ENCODE measurements at places on chromosomes 6 and 20. TPM values are rescaled to one million over a fixed set of nuclear protein-coding genes. Genes with fewer than 3 reads are reported as not detected.

DNA sequence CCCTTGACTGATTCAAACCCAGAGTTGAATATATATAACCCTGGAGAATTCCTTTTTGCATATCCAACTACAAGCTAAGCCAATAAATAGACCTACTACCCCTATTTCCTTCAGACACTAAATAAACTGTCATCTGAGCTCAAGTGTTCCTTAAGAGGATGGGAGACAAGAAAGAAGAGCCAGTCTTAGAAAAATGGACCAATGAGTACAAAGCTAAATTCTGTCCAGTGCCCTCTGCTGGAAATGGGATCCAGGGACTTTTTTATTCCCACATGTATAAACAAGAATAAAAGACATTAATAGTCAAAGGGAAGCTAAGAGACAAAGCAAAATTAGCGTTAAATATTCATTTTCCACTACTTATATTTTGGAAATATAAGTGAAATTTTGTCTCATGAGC lies 4.8 kb downstream of the PPP1R10 start:
- no peak for DNase-seq

LAMA5 gene
- total RNA-seq = 18.2 TPM

DNA sequence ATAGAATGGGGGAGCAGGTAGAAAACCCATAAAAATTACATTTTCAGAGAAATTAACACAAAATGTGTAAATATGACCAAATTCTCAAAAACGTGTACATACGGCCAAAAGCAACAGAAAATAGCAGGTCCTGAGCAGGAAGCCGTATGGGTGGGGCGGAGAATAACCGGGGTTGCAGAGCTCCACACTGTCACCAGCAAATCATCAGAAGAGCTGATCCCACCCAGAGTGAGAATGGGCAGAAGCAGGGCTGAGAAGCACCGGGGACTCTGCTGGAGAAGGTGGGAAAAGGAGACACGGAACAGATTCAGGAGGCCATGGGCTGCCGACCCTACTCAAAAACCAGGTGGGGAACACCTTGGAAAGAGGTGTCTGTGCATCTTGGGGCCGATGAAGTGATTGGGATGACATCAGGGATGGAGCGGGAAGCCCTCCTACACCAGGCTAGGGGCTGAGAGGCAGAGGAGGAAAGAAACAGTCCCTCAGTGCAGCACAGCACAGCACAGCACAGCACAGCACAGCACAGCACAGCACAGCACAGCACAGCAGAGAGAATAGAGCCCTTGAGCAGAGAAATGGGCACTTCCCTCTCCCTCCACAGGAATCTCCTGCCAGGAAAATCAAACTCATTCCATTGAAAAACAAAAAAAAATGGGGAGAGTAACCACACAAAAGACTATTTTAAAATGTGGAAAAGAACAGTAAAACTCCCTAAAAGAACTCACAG lies 22.3 kb downstream of the STX7 start:
- no peak for DNase-seq

DNA sequence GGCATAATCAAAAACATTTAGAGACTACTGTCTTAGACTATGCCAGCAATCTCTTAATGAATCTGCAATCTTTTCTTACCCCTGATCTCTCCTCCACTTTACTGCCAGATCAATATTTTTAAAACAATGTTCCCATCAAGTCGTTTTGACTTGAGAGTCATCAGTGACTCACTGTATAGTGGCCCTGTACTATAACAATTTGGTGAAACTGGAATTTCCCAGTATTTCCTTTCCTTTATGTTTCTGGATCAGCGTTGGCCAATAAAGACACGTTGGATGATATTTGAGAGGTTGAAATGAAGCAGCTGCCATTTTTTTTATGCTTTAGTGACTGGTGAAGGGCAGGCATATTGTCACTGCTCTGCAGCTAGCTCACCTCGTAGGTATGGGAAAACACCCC lies 10.1 kb upstream of the SMIM13 start:
- DNase-seq = no peak

DNA sequence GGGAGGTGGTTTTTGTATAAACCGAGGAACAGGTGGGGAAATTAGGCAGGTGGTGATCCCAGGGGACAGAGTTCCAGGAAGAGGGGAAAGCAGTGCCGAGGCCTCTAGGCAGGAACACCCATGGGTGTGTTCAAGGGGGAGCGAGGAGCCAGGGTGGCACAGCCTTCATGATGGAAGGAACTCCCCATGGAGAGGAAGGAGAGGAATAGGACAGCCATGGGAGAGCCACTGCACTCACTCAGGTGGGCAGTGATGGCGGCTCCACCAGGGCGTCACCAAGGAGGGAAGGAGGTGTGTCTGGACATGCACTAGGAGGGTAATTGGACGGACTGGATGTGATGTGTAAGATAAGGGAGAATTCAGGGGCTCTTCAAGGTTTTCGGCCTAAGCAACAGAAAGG lies 98.2 kb downstream of the THBS2 start:
- no peak for DNase-seq

- no peak for DNase-seq
Observed at GRCh38 chr20:37841389-37841788, 61.5 kb upstream of the VSTM2L start.

DNA sequence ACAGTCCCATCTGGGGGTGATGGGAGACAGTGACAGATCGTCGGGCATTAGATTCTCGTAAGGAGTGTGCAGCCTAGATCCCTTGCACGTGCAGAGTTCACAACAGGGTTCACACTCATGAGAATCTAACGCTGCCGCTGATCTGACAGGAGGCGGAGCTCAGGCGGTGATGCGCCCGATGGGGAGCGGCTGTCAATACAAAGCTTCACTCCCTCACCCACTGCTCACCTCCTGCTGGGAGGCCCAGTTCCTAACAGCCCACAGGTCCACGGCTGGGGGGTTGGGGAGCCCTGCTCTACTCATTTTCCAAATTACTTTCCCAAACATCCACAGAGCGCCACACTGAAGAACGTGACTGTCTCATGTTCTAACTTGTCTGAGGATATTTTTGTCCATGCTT lies 25.3 kb downstream of the CTCFL start:
- no peak for DNase-seq

DNA sequence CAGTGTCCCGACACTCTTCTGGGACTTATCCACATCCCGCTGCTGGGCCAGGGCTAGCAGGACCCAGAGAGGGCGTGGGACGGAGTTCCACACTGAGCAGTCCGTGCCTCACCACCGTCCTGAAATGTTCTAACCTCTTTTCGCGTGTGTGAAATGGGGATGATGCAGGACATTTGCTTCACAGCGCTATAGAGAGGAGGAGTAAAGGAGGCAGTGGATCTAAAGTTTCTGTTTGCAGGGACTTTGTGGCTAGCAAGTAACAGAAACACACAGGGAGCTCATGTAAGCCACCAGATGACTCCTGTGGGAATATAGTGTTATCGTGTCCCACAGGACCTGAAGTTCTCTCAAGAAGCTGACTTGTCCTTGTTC lies 634 bp downstream of the ITPA start:
- DNase-seq = no peak

DNA sequence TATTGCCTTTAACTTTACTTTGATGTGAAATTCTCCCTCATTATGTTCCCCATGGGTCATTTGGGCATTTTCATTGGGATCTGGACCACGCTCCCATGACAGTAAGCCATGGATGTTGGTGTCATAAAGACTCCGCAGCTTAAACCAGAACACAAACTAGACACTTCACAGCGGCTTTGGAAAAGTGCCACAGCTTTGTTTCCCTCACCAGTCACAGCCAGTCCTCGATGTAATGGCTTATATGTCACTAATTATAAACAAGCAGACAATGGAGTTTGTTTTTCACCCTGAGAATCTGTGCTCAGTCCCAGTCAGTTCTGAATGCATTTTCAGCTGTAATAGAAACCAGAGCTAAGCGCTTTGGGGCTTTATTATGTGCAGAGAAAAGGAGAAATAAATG lies 23.2 kb upstream of the DAAM2 start:
- no peak for DNase-seq

DNA sequence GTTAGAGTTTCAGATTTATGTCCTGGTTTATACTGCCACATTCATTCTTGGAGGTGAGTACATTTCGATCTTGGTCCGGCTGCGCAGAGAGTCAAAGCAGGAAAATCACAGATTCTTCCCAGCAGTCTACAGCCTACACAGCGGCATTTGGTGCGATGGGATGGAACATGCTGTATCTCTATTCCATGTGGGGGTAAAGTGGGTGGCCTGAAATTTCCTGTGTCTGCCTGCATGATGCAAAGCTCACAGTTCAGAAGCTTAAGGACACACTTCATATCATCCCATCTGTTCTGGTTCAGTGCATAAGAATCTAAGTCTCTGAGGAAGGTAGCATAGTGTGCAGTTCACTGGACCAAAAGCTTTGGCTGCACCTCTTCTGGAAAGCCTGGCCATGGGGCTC lies at the start of gene DEFB127:
DEFB127 (plus strand) TSS at position 301 of the 400 bp plus-strand sequence; CDS start at position 392, 91 bp downstream.
- no peak for DNase-seq

GRCh38 chr6:25032934-25033333 lies 97.2 kb upstream of the RIPOR2 start:
- DNase-seq = no peak

ACSS1 gene
- 37.8 TPM for total RNA-seq

DNA sequence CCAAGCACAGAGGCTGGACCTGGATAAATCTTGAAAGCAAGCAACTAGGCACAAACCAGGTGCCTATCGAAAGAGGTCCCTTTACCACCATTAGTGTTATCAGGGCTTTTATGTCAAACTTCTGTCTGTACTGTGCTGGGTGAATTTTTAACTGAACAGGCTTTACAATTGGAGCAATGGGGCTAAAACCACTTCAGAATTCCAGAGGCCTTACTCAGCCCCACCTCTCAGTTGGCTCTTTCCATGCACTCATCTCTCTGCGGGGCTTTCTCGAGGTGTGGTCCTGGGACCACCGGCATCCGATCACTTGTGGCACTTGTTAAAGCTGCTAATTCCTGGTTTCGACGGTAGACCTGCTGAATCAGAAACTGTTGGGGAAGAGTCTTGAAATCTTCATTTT lies 232.5 kb downstream of the SOX4 start:
- DNase-seq = no peak

DNA sequence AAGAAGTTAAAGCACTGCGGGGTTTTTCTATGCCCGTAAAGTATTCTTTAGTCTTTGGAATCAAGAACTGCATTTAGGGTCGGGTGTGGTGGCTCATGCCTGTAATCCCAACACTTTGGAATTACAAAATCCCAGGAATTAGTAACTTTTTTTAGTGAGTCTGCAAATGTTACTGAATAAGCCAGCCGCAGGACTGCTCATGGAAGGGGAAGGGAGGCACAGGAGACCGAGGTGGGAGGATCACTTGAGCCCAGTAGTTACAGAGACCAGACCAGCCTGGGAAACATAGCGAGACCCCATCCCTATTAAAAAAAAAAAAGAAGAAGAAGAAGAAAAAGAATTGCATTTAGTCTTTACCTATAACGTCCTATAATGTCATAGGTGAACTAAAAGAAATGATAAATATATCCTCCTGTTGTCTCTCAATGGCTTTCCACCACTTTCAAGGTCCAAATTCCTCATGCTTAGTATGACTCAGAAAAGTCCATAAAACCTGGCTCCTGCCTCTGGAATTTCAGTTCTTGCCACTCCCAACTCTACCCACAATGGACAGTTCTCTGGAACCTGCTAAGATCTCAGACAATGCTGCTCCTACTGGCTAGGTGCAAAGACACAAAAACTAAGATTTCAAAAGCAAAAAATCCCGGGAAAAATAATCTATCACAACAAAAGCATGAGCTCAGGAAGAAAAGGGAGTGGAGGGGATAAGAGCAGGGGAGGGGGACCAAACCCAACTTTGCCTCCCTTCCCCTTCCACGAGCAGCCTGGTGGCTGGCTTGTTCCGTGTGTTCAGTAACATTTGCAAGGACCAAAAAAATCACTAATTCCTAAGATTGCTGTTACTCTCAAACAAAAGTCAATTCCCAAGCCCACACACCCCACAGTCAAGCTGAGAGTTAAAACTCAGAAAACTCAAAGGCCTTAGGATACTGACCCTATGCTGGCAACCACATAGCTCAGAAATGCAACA lies 39.0 kb downstream of the B4GALT5 start:
- no peak for DNase-seq

DNA sequence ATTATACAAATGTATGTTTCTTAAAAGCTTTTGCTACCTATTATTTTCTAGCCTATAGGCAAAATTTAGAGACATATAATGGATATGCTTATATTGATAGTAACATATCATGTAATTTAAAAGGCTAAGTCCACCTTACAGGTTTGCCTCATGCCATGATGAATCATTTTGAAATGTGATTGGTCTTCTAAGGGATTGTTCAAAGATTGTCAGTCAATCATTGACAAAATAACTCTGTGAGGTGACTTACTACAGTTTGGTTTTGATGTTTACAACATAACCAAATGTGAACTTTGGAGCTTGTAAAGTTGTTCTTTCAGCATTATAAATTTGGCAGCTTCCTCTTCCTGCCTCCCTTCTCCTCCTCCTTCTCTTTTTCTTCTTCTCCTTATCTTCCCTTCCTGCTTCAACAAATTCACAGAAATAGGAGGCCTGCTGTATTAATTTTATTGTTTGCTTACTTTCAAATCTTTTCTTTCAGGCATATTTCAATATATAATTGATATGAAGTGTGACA lies 39.7 kb upstream of the ZFP64 start:
- no peak for DNase-seq

OVOL2 gene
- 21.7 TPM for total RNA-seq

- no peak for DNase-seq
Observed at GRCh38 chr6:90290811-90291420, 5.7 kb downstream of the BACH2 start.

All from left colon (tissue), 2 donors.